CD14-positive monocyte (primary cell): ENCODE measurements at places on chromosomes 4 and X. TPM values are rescaled to one million over a fixed set of nuclear protein-coding genes. Genes with fewer than 3 reads are reported as not detected.

TAF7L gene
- polyA plus RNA-seq: not detected

NPY2R gene
- polyA plus RNA-seq: not detected in 2 replicates

NWD2 gene
- polyA plus RNA-seq: not detected

ZNF711 gene
- not detected for polyA plus RNA-seq

CRMP1 gene
- polyA plus RNA-seq: not detected in 2 replicates

TLR6 gene
- polyA plus RNA-seq: 3.9 and 12.7 TPM in 2 replicates

LGI2 gene
- not detected in 2 replicates for polyA plus RNA-seq

SYP gene
- 0.68 TPM for polyA plus RNA-seq

- no peak for DNase-seq
Measured at GRCh38 chr4:6473264-6474052, 1.0 kb upstream of the PPP2R2C start.

DNA sequence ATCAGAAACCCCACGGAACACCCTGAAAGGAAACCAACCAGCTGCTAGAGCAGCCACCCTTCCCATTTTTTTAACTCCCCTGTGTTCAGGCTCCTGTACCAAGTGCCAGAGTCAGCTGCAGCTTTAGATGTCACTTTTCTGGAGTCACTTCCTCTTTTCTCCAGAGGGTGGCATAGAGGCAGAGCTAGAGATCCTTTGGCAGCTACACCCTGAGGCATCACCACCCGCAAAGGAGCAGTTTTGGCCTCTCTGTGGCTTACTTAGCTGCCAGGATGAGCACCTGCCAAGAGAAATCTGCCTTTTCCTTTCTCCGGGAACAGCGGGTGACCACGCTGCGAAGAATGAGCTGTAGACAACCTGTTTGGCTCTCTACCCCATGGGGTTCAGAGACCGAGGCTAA lies 58.0 kb upstream of the CHRDL1 start:
- peak; percentile 0 for DNase-seq

DNA sequence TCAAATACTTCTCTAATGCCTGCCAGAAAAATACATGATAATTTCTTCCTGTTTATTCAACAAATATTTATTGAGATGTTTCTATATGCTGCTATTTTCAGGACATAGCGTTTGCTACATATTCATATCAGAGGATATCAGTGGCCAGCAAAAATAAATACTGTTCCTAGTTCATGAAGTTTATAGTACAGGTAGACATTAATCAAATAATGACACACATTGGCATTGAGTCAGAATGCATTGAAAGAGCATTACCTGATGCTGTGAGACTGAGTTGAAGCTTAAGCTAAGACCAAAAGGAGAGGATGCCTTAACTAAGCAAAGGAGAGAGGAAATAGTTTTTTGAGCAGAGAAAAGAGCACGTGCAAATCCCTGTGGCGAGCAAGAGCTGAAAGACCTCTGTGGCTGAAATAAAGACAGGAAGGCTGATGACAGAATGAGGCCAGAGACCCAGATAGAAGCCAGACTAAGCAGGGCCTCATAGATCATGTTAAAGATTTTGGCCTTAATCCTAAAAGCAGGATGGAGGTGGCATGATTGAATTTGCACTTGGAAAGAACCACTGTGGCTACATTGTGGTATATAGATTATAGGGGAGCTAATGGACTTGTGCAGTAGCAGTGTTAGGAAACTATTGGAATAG lies 36.2 kb downstream of the FAM241A start:
- no peak for DNase-seq

GRCh38 chr4:109127866-109128265 lies 174.6 kb downstream of the COL25A1 start:
- no peak for DNase-seq

DNA sequence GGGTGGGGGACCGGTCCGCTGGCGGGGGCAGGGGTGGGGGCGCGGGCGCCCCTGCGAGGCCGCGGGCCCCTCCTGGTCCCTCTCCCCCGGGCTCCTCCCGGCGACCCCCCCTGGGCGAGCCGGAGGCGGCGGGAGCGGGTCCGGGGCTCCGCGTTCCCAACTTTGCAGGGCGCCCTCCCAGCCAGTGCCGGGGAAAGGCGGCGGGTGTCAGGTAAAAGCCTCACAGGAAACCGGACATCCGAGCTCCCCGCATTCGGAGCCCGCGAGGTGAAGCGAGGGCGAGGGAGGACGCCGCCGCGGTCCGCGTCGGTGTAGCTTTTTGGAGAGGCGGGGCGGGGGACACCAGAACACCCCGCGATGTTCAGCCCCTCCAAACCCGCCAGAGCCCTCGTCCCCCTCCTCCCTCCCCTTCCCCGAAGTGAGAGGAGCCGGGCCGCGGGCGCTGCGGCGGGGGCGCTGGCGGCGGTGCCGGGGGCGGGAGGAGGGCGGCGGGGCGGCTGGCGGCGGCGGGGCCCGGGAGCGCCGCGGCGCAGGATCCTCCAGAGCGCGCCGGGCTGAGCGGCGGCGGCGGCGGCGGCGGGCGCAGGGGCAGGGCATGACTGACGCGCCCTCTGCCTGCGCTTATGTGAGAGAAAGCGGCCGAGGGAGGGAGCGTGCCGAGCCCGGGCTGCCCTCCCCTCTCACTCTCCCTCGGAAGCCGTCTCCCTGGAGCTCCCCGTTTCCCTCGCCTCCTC lies at the start of gene VEGFC:
Gene VEGFC, minus strand, starts transcription at position 597 of the 734 bp plus-strand sequence. CDS start 611 bp downstream, outside the sequence.
- DNase-seq: no peak

DNA sequence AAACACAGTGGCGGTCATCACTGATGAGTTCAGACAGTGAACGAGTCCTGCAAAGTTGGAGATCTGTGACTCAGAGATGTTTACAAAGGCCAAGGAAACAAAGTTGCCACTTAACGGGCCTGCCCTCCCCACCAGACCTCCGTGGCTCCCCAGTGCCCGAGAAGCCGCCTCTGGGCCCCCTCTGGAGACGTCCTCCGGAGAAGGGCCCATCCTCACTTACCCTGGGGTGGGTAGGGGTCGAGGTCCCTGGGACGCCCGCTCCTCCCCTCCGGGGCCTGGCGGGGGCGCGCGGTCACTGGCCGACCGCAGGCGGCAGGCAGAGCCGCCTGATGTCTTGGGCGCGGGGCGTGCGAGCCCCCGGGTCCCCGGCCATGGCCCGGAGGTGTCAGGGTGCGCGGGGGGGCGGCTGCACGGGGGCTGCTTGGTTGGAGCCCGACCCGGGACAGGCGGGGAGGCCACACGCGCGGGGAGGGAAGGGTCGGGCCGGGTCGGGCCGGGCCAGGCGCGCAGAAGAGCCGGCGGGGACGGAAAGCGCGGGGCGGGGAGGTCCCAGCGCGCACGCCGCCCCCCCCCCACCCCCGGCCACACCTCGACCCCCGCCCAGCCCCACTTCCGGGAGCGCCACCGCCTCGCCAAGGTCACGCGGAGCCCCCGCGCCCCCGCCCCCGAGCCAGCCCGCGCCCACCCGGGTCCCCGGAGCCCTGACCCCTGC lies 529 bp downstream of the DHRSX start:
- DNase-seq: peak; percentile 56

GRCh38 chr4:54861201-54861600 lies 203.4 kb downstream of the KIT start:
- no peak for DNase-seq

DNA sequence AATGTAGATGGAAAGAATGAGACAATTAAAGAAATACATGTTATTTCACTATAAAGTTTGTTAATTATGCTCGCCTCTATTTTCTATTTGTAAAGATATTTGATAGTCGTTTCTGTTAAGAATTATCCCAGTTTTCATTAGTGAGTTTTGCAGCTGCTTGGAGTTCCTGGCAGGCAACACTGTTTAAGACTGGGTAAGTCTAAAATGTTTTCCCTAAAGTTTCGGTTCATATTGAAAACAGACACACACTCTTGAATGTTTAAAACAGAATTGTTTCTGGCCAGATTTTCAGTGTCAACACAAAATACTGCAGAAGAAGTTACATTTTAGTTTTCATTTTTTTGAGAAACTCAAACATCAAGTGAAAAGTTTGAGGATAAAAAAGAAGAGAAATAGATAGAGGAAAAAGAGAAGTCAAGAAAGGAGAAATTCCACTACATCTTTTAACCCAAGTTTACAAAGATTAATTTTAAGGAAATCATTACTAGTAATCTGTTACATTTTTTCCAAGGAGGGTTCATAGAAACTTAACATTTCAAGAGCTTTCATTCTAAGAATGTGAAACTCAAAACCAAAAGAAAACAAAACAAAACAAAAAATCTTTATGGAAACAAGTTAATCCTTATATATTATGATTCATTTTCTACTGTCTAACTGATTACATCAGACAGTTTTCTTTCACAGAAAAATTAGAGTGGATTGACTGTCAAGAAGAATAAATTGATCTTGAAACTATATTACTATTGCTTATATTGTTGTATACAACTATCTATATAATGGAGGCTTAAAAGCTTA lies 305.5 kb downstream of the FAT4 start:
- DNase-seq: no peak

DNA sequence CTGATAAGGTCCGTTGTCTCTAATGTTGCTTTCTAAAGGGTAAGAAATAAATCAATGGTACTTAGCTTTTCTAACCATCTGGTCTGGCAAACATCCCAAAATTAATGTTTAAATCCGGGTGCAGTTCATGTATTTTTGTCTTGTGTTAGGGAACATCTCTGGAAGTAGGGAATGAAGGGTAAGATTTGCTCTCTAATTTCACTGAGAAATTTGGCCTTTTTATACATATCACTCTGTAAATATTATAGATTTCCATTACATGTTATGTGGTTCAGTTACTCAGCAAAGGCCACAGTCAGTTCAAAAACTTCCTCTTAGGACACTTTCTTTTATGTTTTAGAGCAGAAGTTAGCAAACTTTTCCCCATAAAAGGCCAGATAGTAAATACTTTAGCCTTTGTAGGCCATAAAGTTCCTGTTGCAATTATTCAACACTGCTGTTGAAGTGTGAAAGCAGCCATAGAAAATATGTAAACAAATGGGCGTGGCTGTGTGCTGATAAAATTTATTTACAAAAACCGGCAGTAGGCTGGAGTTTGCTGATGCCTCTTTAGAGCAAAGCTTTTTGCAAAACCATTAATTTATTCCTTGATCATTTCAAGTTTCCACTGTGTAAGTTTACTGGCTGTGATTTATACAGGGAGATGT lies 218.1 kb downstream of the ANTXR2 start:
- no peak for DNase-seq

GRCh38 chrX:151727346-151727745 lies 7.2 kb upstream of the CNGA2 start:
- DNase-seq: no peak

GRCh38 chr4:182904211-182904761 lies 12.9 kb downstream of the DCTD start:
- DNase-seq: no peak

- peak; percentile 91 for DNase-seq
Measured at GRCh38 chrX:1222531-1223241, 10.2 kb upstream of the CRLF2 start.

GRCh38 chr4:4439782-4440181 lies 52.9 kb downstream of the NSG1 start:
- no peak for DNase-seq

DNA sequence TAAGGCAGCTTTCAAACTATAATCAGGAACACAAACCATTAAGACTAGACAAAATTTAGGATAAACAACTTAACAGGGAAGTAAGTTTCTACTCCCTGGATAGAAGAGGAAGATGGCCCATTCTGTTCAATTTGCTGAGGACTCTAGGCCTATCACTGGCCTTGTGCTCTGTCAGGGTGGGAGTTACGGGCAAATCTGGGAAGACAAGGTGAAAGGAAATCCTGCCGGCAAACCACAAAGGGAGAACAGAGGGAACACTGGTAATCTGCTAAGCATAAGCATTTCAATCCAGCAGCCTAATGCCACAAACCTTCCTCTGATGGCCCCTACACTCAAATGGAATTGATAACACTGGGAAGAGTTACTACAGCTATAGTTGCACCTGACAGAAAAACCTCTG lies 8.3 kb downstream of the GPR82 start:
- no peak for DNase-seq

DNA sequence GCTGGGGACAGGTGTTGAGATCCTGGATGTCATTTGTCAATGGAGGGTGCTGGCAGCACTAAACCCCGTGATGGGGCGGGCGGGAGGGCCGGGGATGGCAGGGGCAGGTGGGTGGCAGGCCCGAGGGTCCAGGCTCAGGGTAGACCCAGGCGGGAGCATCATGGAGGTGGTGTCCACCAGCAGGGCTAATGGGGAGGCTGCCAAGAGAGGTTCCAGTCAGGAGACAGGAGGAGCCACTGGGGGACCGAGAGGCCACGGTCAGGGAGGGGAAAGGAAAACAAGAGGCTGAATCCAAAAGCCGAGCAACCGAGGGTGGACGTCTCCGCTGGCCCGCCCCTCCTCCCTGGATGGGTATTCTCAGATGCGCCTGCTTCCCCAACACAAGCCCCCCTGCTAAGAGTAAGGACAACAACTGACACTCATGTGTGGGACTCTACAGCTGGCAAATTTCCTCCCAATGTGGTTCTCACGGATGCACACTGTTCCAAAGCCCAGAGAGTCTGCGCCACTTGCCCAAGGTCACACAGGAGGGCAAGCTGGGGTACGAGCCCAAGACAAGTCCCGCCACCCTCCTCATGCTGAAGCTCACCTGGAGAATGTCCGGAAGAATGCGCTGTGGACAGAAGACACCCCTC lies 132.0 kb downstream of the CPZ start:
- DNase-seq: no peak

DNA sequence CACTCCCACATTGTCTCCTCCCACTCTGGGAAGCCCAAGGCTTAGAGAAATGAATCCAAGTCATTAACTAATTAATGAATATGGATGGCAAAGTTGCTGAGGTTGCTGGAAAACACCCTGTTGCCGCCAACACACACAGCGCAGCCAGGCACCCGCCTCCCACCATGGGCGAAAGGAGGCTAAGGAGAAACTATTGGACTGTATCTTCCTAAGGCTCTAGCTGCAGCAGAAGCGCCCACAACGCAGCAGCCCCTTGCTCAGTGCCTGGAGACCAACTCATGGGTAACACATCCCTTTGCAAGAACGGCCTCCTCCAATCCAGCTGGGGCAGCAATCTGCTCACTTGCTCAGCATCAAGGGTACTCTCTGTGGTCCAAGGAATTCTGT lies 34.2 kb downstream of the TSC22D3 start:
- DNase-seq: no peak
